ENCODE measurements at places on chromosomes 5 and 9. TPM values are rescaled to one million over a fixed set of nuclear protein-coding genes. Genes with fewer than 3 reads are reported as not detected.

DNA sequence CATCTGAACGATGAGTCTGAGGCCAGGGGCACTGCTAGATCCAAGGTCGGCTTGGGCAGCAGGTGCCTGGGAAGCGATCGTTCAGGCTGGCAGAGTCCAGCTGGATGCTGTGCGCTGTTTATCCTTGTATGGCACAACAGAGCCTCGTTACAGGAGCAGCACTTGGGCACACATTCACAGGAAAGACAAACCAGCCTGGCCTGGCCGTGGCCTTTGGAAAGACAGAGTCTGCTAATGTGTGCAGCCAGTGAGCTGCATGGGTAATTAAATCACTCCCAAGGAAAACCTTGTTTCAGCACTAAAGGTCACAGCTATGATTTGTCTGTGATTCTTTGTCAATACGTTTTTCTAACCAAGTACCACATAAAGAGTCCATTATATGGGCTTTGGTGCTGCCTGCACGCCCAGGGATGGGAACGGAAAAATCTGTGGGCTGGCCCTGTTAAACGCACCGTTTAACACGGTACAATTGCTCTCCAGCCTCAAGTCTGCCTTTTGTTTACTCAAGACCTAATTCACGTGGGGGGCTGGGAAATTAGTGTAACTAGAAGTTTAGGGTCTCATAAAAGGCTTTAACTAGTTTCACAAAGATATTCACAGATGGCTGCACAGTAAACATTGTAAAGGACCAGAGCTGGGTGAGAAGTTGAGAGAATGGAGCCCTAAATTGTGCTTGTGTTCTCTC lies 509.3 kb downstream of the KDM4C start:
- DNase-seq = no peak

The ITK gene
- not detected for total RNA-seq

The SPRY4 gene
- 12.5 TPM for total RNA-seq

GRCh38 chr5:107655831-107656230 lies 14.9 kb downstream of the EFNA5 start:
- DNase-seq = no peak

- no peak for DNase-seq
Observed at GRCh38 chr5:137975208-137975607, 57.7 kb downstream of the FAM13B start.

DNA sequence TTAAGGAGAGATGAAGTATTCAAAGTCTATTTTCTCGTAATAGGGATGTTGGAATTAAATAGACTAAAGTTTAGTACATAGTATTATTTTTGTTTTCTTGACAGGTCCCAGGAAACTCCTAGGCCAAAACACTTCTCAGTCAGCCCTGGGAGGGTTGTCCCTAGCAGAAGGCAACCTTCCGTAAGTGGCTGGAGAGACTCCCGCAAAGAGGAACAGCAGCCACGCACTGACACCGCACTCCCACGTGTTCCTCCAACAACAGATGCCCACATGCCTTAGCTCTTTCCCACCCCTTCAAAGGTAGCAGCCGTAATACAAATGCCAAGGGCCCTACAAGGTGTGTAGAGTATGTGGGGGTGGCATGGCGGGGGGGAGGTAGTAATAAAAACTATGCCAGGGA lies 28.4 kb downstream of the PCDHGC5 start:
- DNase-seq = no peak

DNA sequence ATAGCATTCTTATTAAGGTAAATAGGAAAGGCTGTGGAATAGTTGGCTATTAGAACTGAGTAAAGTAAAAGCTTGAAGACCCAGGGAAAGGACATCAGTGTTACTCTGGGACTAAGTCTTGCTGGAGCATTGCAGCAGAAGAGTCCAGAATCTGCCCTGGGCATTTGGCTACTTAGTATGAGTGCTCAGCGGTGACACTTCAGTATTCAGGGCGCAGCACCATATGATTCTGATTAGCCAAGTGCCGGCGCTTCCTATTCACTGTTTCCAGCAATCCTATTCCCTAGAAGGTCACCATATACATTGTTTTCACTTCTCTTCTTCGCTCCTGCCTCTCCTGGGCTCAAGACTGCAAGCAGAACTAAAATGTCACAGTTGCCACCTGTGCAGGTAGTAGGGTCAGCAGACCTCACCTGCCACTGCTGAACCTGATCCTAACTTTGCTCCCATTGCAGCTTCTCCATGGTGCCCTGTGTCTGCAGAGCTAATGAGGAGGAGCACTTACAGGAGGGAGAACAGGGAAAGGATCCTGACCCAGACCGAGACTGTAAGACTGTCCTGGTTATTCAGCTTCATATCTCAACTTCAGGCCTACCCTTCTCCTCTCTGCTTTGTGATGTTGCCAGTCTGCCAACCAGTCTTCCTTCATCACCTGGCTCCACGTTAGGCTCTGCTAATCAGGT lies 313.6 kb upstream of the PIK3R1 start:
- DNase-seq = no peak

DNA sequence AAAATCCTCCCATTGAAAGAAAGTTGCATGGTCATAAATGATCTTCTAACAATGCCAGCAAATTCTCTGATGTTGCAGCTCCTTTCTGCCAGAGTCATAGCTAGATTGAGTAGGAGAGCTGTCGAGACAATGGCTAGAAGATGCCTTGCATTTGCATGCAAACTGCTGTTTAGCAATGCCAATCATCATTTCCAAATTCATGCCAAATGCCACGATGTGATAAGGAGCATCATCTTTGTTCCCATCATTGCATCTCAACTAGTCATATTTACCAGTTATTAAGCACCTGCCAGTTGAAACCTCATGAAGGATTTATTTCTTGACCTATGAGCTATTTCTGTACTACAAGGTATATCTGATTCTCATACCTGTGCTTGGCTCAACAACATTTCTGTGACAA lies 246.4 kb upstream of the PIK3R1 start:
- no peak for DNase-seq

DNA sequence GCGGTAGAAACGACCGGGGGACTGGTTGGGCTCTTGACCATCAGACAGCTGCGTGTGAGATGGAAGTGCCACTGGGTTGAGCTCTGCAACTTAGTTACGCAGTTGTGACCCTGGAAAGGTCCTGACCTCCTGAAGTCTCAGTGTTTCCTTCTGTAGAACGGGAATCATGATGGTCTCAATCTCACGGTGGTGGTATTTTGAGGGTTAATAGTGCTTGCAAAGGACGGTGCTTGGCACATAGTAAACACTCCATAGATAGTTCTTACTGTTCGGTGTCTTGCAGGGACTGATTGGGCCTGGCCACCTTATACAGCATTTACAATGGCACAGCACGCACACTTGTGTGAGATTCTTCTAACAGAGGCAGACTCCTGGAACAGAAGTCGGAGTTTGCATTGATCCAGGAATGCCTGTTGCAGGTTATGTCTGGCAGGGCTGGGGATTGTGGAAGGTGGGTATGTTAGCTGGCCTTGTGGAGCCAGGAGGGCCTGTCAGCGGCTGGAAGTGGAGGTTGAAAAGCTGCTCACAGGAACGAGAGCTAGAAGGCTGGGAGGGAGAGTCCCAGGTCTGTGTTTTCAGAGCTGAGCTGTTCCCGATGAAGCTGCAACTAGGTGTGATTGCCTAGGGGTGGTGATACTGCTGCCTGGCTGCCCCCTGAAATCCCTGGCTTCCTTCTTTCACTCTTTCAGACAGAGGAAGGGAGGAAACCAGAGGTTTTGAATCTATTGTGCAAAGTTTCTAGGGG lies 962 bp upstream of the TXN start:
- no peak for DNase-seq

- no peak for DNase-seq
Observed at GRCh38 chr9:35790025-35790384, 1.4 kb upstream of the NPR2 start.

DNA sequence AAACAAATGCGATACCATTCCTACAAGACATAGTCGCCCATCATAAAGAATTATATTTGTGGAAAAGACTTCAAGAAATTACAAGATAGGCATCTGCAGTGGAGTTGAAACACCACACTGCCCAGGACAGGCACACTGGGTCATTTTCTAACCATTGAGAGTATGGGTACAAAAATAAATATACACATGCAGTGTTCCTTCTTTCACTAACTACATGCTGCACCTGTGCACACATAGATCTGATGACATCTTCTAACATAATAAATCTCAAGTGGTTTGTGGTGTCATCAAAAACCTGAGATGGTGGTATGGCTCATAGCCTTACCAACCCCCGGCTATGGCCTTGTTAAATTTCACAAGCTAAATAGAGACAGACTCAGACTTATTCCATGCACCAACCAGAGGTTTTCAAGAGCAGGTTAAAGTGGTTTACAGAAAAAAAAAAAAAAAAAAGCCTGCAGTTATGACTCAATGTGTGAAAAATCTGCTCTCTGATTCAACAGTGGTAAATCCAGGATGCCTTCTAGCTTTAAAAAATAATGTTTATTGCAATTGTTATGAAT lies 12.4 kb upstream of the NFIB start:
- no peak for DNase-seq

DNA sequence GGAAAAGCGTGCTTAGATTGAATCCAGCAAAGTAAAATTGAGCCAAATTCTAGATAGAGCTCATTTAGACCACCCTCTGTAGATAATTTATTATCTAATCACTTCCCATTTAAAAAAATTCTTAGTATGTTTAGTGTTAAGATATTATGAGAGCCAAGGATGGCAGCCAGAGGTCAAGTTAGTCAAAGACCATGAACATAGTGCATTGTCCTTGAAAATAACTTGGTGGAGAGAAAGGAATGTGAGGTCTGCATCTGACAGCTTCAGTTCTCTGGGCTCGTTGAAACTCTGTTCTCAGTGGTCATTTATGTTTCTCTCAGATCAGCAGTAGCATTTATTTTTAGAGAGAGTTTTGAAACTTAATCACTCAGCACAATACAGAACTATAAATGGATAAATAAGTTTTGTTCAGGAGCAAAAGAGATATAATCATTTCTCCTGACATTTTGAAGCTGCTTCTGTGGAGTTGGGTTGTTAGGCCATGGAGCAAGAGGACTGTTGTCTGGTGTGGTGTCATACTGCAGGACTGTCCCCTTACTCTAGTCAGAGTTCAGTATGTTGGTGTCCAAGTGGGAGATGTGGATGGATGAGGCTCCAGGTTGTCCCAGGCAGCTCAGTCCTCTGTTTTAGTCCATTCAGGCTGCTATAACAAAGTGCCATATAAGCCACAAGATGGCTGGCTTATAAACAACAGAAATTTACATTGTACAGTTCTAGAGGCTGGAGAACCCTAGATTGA lies 337.7 kb downstream of the FBXL7 start:
- DNase-seq = no peak

- DNase-seq = peak; percentile 35
Observed at GRCh38 chr5:135671052-135671705, 92.4 kb upstream of the CXCL14 start.

DNA sequence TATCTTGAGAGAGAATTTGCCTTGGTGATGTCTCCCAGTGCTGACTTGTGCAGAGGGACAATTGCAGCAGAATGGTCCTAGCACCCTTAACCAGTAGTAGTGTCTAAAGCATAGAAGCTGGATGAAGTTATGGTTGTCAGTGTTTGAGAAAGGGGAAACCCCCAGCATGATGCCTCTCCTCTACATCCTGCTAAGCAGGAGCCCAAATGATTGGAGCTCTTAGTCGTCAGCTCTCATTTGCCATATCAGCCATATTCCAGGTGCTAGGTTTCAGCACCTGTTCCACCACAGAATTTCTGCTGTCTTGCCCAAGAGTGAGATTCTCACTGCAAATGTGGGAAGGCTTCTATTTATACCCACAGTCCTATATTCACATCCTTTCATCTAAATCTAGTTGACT lies 43.7 kb upstream of the RFX3 start:
- DNase-seq = no peak

GRCh38 chr9:123864251-123864650 lies 65.7 kb downstream of the DENND1A start:
- DNase-seq = no peak

- DNase-seq = no peak
Observed at GRCh38 chr5:148482196-148482595, 98.4 kb downstream of the FBXO38 start.

The MEIKIN gene
- total RNA-seq = not detected

GRCh38 chr5:775961-776861 lies 8.3 kb downstream of the ZDHHC11B start:
- no peak for DNase-seq

- DNase-seq = no peak
Observed at GRCh38 chr5:34608859-34609648, 47.1 kb upstream of the RAI14 start.

DNA sequence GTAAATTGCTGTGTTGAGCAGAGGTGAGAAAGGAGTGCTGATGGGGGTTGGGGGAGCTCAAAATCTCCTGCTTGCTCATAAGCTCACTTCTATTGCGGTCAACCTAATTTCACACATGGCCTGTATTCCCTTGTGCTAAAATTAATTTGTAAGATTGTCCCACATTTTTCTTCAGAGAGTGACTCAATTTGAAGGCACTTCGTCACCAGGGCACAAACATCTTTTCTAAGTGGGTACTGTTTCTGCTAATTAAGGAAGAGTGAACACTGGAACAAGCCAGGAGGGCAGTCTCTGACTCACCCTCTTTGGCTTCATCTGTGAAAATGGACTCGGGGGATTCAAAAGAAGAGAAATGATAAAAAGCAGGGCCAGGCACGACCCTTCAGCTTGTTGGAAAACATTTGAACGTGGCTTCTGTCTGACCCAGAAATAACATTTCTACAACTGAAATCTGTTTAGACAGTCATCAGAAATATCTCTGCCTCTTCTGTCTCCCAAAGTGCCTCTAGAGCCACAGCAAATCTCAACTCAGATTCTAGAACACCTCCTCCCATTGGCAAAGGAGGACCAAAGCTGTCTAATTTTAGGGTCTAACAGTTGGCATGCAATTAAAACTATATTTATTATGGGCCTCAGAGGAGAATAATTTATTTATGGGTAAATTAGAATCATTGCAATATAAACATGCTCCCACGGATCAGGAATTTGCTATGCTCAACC lies 49.8 kb downstream of the FEM1C start:
- DNase-seq = no peak

DNA sequence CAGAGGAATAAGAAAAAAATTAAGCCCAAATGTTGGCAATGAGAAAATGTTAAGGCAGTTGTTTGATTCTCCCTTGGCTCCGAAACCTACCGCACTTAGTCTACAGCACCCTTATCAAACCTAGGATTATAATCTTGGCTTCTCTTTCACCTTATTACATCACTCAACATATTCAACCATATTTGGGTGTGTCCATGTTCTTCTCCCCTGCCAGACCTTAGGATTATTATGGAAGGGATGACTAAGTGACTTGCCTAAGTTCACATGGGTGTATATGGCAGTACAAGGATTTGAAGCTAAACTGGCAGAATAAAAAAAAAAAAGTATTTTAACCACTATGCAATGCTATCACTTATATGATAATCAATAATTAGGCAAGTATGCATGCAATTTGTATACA lies 76.4 kb downstream of the PLK2 start:
- DNase-seq = no peak

DNA sequence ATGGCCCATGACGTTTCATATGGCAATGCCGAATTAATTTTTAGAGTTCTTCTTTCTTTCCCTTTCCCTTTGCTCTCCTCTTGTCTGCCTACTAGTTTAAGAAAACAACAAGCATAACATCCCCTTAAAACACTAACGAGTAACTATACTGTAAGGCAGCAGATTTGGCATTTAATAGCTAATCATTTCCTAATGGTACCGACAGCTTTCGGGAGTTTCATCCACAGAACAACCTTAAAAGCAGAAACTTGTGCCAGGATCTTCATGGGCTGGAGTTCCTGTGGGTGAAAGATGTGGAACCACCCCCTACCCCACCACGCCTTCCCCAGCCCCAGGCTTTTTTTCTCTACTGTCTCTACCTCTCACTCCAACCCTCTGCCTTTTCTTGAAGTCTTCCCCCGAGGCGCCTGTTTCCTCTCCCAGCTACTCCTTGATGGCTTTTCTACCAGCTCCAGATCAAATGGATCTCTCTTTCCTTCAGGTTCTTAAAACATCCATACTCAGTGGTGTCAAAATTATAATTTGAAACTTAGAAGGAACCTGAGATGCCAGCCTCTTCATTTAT lies 319.5 kb downstream of the PIK3R1 start:
- no peak for DNase-seq

The MYMK gene
- total RNA-seq = not detected

The ZNF169 gene
- 4.9 TPM for total RNA-seq

All from glutamatergic neuron (in vitro differentiated cells).